Common myeloid progenitor, CD34-positive (primary cell): ENCODE measurements at places on chromosomes 5 and 9.

- peak; percentile 90 for DNase-seq
Measured at GRCh38 chr5:98989727-98990126, 60.9 kb upstream of the CHD1 start.

GRCh38 chr9:77817590-77818311 is 169.6 kb upstream of the GNA14 start:
- DNase-seq: no peak

- no peak for DNase-seq
Measured at GRCh38 chr5:31768784-31769183, 129.9 kb downstream of the PDZD2 start.

DNA sequence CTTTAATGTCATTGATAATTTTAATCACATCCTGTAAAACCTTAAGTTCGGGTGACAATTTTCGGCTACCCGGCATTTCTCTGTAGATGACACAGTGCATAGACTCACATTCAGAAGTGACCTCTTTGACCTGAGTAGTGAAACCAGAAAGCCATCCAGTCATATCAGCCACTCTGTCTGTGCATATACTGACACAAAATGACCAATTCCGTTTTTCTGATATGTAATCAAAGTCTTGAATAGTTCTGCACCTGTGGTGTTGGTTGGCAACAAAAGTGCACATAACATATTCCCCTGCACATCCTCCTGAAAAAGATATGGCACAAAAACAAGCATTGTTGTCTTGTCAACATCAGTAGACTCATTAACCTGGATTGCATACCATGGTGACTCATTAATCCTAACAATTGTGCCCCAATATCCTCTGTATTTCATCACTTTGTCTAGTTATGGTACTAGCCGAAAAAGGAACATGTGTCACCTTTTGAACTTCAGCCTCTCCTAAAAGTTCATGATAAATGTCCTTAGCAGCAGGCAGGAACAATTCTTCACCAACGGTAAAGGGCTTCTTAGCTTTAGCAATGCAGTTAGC is 4.6 kb upstream of the HNRNPA0 start:
- no peak for DNase-seq

GRCh38 chr9:87008667-87009066 is 61.4 kb upstream of the GAS1 start:
- DNase-seq: no peak

DNA sequence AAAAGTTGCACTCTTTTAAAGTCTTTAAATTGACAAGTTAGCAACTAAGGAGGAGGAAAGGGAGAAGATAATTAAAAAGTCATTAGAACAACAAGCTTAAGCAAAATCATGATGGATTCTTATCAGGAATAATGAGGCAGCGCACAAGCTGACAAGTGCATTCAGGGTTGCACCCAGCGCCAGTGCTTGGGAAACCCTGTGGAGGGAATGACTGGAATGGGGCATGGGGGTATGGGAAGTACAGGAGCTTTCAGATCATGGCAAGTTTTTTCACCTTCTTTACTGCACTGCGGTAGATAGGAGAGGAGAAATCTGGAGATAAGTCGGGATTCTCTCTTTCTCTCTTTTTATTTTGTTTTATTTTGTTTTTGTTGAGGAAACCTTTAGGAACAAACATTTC is 117.9 kb upstream of the CKMT2 start:
- DNase-seq: no peak

- no peak for DNase-seq
Measured at GRCh38 chr9:98385751-98386150, 130.3 kb upstream of the TBC1D2 start.

DNA sequence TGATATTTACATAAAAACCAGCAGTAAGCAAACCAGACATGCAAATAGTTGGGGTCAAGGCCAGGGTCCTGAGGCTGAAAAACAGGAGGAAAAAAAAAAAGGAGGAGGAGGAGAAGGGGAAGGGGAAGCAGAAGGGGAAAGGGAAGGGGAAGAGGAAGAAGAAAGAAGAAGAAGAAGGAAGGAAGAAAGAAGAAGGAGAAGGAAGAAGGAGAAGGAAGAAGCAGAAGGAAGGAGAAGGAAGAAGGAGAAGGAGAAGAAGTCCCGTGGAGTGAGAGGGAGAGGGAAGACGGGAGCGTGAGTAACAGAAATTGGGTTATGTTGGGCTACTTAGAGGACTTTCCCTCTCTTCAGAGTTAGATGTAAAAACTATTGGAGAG is 24.6 kb upstream of the NSG2 start:
- no peak for DNase-seq

GRCh38 chr9:120714846-120715388 is 647 bp upstream of the MEGF9 start:
- DNase-seq: peak; percentile 28

- no peak for DNase-seq
Measured at GRCh38 chr9:124780060-124780756, 3.3 kb downstream of the OLFML2A start.

DNA sequence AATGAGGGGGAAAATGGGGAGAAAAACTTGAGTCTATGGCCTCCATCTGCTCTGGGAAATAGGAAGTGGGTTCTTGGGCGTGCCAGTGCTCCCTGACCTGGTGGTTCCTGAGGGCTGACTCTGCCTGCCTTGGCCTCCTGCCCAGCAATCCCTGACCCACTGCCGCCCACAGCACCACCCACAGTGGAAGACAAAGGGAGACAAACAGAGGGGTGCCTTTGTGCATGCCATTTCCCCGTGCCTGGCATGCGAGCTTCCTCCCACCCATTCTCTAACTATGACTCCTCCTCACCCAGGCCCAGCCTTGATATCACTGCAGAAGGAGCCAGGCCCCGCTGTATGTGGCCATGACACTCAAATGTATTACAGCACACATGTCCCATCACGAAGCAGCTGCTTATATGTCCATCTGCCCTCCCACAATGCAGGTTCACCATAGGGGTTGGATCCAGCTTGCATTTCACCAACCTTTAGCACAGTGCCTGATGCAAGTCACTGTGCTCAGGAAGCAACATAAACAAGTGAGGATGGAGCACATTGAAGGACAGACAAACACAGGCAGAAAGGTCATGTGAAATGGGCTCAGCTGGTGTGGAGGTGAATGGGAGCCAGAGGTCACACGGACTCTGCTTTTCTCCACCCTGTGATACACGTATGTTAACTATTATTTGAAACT is 84.4 kb downstream of the ADRB2 start:
- no peak for DNase-seq

DNA sequence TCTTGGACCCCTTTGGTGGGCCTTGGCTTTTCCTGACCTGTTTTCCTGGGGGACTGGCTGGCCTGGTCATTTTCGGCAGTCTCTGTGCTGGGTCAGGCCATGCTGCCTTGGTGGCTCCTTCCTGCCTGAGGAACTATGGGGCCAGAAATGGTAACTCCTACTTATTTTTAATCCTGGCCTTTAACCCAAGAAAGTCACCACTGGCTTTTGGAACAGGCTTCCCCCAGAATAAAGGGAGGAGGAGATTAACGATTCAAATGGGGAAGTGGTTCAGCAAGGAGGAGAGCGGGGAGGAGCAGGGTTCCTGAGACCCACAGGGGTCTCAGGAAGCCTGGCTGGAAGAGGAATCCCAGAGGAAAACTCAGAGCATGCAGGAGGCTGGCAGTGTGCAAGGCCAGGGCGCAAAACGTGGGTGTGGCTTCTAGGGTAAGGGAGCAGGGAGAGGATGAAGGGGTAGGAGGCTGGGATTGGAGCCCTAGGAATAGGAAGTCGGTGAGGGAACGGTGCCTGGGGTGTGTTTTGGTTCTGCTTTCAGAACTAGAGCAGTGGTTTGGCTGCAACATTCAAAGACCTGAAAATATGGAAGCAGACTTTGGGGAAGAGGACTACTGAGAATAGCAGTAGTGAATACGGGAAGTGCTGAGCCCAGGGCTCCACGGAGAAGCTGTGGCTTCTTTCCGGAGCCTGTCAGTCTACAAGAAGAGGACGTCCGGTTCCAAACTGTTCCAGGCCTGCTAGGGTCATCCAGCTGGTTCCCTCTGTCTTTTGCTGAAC is 271.1 kb upstream of the KLF4 start:
- DNase-seq: peak; percentile 88

- no peak for DNase-seq
Measured at GRCh38 chr5:26530305-26530704, 508.1 kb downstream of the CDH9 start.
